Fibroblast of lung (primary cell): ENCODE measurements at places on chromosomes 11 and 22.

DNA sequence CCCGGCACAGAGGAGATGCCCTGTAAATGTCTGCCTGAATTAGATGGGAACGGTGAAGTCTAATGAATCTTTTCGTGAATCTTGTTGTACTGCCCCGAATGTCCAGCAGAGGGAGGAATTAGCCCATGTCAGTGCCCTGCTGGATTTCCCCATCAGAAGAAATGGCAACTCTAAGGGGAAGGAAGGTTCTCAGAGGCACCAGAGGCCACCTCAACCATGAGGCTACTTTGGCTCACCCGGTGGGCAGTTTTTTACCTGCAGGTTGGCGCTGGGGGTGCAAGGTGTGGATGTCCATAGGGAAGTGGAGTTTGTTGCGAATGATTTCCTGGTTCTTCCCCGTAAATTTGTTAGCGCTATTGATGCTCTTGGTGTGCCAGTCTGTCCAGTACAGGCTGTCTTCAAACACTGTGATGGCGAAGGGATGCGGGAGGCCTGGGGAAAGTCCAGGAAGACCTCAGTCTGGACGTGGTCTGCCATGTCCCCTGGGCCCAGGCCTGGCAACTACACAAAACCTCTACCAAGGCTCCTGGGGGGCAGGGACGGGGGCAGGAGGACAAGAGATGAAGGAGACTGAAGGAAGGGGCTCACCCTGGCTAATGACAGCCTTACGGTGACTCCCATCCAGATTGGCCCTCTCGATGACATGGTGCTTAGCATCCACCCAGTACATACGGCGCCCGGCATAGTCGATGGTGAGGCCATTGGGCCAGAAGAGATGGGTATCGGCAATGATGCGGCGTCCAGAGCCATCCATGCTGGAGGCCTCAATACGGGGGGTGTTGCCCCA lies 28.5 kb downstream of the LRP4 start:
- peak; percentile 79 for DNase-seq

DNA sequence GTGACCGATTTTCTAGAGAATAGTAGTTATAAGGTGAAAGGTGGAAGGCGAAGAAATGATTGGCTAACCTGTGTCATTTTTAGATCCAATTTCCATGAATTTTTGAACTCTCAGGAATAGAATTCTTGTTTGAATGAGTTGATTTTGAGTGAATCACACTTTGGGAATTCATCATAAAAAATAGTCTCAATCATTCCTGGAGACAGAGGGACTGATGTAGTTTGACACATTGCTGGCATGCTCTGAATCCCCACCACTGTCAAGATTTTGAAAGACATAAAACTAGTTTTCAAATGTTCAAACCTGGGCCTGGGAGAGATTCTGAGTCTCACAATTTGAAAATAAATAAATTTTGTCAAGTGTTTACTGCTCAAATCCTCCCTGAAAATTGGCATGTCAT lies 861.4 kb upstream of the RAG2 start:
- DNase-seq = no peak

DNA sequence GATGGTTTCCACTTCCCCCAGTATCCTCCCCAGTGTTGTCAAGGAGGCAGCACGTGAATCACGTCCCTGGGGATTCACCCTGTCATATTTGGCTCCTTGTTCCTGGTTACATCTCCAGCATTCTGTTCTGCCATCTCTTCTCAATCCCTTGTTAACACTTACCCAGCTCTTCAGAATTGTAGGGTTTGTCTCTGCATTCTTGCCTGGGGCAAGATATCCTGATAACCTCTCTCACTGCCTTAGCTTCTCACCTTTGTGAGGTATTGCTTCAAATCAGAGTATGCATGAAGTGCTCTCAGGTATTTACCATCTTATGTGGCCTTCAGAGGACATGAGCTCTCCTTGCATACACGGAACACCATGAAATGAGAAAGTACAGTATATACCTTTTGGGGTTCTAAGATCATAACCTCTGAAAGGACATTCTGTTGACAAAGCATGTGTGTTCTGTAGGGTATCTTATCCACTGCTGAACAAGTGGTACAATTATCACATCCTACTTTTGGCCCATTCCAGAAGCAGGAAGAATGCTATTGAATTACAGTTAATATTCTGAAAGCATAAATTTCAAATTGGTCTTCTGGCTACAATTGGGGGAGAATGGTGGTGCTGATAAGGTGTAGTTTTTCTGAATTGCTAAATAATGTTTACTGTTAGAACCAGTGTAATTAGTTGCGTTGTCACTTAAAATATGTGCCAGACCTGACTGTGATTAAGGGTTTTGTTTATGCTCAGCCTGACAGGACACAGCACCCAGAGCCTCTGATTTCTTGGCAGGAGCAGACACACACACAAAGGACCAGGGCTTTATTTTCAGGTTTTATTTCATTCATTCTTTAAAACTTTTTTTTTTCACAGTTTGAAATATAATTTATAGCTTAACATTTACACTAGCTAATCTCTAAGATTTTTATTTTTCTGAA lies 32.7 kb downstream of the VSTM5 start:
- no peak for DNase-seq

DNA sequence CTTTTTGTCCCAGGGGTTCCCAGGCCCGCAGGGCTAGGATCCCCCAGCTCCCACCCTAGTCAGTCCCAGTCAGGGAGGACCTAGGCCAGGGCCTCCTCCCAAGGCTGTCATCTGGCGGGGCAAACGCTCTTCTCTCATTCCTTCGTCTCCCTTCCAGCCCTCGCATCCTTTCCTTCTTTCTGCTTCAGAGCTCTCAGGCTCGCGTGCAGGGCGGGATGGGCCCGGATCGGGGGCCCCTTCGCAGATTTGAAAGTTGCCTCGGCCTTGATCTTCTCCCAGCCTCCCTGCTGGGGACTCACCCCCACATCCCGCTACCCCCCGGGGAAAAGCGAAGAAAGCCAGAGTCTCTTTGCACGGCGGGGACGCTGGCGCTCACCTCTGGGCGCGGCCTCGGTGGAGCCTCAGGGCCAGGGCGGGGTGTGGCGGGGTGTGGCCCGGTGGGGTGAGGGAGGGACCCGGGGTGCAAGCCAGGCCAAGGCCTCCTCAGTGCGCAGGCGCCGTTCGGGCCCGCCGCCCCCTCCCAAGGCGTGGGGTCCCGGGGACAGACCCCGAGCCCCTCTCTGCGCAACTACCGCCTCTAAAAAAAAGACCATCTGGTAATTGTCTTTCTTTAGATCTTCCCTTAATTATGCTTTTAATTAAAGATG lies 14.8 kb upstream of the PAX6 start:
- DNase-seq = no peak

GRCh38 chr11:33742249-33742851 lies 6.1 kb upstream of the CD59 start:
- DNase-seq = peak; percentile 65

DNA sequence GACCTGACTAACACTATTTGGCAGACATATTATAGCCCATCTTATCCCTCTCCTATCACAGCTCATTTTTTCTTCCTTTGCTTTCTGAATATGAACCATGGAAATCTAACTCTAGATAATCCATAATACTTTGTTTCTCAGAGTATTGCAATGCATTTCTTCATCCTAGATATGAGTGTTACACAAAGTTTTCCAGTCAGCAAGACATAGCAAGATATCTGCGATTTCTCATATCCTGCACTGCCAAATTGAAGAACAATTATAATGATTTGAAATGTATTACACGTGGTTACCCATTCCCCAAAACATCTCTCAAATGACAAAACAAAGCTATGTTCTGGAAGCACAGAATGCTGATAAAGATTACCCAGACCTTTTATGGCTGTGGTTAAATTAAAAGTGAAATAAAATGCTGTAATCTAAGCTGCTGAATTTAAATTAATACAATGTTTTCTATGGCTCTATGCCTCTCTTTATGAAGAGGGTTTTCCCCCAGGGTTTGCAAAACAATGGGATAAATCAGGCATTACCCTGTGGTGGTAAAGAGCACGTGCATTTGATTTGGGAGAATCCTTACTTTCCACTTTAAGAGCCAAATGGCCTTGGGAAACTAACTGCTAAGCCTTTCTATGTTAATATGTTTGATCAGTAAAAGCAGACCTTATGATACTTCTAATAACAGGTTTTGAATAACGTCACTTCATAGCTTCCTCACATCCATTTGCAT lies 1291.0 kb upstream of the CNTN5 start:
- DNase-seq = peak; percentile 2

DNA sequence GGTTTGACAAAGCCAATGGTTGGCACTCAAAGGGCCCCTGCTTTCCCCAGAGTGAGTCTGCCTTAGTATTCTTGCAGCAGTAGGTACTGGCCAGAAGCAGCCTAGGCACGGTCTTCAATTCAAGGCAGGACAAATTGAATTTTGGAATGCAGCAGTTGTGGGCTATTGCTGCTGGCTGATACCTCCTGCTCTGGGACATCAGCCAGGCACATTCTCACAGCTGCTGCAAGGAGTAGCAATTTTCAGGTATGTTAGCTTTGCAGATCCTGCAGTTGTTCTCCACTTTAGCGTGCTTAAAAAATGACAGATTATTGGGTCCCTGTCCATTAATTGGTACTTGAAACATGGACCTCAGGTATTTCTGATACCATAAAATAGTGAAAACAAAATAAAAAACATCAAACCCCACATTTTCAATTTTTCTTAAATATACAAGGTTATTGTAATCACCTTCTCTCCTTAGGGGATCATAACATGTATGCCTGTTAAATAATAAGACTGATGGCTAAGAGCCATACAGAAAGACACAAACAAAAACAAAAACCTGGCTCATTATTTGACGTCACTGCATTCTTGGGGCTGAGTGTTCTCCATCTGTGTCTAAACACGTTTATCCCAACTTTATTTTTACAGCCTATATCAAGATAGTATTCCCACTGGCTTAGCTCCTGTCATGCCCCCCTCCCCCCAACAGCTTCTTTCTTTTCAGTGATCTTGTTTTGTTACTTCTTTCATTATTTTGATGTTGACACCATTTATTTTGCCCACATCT lies 85.1 kb upstream of the CARD18 start:
- DNase-seq = no peak

GRCh38 chr11:126830216-126830806 lies 170.3 kb downstream of the KIRREL3 start:
- DNase-seq = no peak

DNA sequence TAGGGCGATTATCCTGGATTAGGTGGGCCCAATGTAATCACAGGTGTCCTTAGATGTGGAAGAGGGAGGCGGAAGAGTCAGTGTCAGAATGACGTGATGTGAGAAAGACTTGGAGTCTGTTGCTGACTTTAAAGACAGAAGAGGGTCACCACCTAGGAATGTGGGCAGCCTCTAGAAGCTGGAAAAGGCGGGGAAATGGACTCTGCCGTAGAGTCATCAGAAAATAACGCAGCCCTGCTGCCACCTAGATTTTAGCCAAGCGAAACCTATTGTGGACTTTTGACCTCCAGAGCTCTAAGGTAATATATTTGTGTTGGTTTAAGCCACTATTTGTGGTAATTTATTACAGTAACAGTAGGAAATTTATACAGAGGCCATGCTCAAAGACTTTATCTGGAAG lies 4.8 kb downstream of the DDX10 start:
- DNase-seq = no peak

DNA sequence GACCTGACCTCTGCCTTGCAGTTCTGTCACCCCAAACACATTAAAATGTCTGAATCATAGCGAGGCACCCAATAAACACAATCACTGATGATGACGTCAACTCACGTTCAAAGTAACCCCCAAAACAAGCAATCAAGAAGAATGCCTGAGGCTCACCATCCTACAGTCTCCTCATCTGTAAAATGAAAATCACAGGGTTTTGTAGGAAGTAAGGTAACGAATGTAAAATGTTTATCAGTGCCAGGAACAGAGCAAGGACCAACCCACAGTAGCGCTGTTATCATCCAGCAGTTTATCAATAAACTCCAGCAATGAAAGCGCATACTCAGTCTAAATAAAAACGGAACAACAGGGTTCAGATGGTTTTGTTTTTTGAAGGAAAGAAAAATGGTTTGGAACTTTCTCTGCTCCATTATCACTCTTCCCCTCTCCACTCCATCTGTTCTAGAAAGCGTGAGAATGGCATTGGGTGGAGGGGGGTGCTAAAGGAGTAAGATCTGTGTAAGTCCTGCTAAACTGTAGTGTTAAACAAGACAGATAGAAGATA lies 110.5 kb downstream of the MICAL3 start:
- no peak for DNase-seq

DNA sequence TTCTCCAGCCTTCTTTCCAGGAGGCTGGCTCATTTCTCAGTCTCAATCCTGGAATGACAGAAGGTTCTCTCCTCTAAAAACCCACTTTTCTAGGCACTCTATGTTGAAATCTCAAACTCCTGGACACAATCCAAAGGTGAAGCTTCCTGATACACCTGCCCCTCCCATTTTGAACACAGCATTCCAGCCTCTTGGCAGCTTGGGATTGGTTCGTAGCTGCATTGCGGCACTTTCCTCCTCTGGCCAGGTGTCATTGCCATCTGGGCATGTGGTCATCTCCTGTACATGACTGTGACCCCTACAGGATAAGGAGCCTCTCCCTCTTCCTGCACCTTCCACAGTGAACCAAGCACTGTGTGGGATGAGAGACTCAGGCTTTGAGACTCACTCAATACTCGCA lies 230.2 kb upstream of the B3GAT1 start:
- no peak for DNase-seq

GRCh38 chr22:50582493-50583293 lies at the start of gene CHKB:
Gene CHKB, minus strand, starts transcription at chr22:50582849. Its CDS starts 68 bp downstream, at chr22:50582781.
- DNase-seq = peak; percentile 96

- DNase-seq = peak; percentile 92
Measured at GRCh38 chr22:31102441-31103081, 4.8 kb downstream of the SELENOM start.

DNA sequence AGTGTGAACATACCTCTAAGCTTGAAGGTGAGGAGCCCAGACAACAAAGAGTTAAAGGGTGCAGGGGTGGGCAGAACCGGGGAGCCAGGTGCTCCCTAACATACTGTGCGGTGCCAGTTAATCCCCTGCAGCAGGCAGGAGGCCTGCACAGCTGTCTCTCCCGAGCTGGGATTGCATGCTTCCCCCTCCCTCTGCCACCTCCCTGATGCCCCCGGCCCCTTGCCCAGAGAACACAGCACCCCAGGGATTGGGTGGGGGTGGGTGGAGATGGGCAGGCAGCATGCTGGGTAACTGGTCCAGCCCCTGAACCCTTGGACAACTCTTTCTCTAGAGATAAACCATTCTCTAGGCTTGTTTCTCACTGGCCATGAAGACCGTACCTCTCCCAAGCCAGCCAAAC lies 67.7 kb upstream of the MYOD1 start:
- DNase-seq = no peak
